Left ventricle myocardium inferior (tissue), 1 donor: ENCODE measurements at places on chromosomes 4 and X.

GRCh38 chrX:14641681-14642655 lies 112.6 kb downstream of the GLRA2 start:
- H3K27me3 ChIP-seq: no peaks in the 10 kb centered on the region
- H3K4me3 ChIP-seq: no peak overlapping the region
- DNase-seq: no peak
- no peaks in the 10 kb centered on the region for H3K36me3 ChIP-seq
- H3K4me1 ChIP-seq: no peaks in the 10 kb centered on the region
- H3K27ac ChIP-seq: no peak overlapping the region

DNA sequence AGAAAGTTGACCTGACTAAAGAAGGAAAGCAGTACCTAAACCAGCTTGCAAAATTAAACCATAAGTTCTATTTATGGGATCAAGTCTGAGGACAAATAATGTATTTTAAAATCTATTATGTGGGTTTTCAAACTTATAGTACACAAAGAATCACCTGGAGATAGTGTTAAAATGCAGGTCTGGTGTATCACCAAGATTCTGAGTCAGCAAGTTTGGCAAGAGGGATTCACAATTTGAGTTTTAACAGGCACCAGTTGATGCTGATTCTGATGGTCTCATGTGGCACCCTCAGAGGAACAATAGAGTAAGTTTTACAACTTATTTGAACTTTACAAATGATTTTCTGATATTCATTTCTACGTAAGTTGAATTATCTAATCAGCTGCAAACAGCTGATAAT lies 9.1 kb upstream of the STATH start:
- H3K36me3 ChIP-seq: no peaks in the 10 kb centered on the region
- no peak overlapping the region for H3K27ac ChIP-seq
- no peak for DNase-seq

- H3K27me3 ChIP-seq: no peaks in the 10 kb centered on the region
- no peak overlapping the region for H3K4me3 ChIP-seq
Measured at GRCh38 chr4:110119880-110120279, 78.5 kb downstream of the ELOVL6 start.

GRCh38 chrX:153642051-153642654 lies 4.8 kb upstream of the DUSP9 start:
- H3K36me3 ChIP-seq: no peaks in the 10 kb centered on the region
- no peak for DNase-seq
- H3K4me1 ChIP-seq: peaks cover 19% of the 10 kb centered on the region
- no peak overlapping the region for H3K27ac ChIP-seq
- peak overlapping the region; percentile 45 for H3K4me3 ChIP-seq

DNA sequence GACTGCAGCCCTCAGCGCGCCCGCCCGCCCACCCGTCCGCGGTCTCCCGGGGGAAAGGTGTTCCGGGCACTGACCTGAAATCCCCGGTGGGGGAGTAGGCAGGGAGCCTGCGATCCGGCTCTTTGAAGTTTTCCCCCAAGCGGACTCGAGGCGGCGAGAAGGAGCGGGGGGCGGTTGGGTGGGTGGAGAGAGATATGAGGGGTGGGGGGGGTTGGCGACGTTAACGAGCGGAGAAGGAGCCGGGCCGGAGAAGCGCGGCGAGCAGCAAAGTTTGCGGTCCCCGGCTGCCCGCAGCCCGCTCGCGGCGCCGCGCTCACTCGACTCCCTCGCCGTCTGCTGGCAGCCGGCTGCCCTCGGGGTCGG lies 636 bp downstream of the BCOR start:
- no peaks in the 10 kb centered on the region for H3K27me3 ChIP-seq
- peak overlapping the region; percentile 86 for H3K4me3 ChIP-seq
- no peaks in the 10 kb centered on the region for H3K36me3 ChIP-seq
- DNase-seq: no peak
- H3K4me1 ChIP-seq: peaks cover 25% of the 10 kb centered on the region

DNA sequence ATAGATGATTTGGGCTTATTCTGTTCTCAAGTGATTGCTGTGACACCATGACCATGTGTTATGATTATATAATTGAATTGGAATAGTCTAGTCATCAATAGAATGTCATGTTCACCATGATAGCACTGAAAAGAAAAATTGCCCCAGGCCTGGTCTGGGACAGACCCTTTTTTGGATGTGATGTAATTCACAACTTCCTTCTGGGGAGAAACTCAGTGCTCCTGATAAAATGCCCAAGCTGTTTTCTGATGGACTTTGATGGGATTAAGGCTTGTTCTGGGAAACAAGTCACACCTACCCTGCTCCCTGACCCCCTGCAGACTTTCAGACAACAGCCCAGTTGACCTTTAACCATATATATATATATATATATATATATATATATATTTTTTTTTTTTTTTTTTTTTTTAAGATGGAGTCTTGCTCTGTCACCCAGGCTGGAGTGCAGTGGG lies 65.3 kb downstream of the RHOH start:
- H3K4me3 ChIP-seq: no peak overlapping the region
- no peak for DNase-seq
- peaks cover 9% of the 10 kb centered on the region for H3K4me1 ChIP-seq
- H3K36me3 ChIP-seq: no peaks in the 10 kb centered on the region
- peaks cover 12% of the 10 kb centered on the region for H3K27me3 ChIP-seq
- no peak overlapping the region for H3K27ac ChIP-seq

DNA sequence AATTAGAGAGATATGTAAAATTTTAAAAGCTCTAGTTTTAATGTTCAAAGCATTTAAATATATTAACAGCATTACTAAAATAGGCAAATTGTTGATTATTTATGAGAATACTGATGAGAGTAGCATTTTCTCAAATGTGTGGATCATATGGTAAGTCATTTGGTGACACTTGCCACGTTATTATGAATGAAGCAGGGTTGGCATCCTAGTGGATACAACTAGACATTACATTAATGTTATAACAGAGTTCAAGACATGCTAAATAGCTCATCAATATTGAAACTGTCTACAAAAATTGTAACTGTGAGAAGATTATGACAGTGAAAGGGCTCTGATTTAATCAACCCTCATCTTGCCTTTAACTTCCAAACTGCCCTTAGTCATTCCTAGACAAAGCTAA lies 171.1 kb downstream of the PDGFC start:
- H3K27ac ChIP-seq: no peak overlapping the region
- H3K4me3 ChIP-seq: no peak overlapping the region
- DNase-seq: no peak
- H3K4me1 ChIP-seq: no peaks in the 10 kb centered on the region
- no peaks in the 10 kb centered on the region for H3K27me3 ChIP-seq

DNA sequence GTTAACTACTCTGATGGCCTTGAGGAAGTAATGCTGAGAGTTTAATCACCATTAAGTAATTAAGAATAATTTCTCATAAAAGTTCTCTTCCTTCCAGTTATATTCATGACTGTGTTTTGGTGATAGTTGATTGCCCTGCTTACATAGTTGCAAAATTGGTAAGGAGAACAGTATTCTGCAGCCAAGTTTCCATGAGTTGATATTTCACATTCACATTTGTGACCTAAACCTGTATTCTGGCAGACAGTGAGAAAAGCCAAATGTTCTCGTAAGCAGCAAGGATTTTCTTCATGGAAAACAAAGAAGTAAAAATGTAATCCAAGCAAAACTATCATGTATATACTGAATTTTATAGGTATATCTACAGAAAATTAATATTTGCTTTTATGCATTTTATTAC lies 187.8 kb upstream of the NUDT6 start:
- no peak overlapping the region for H3K4me3 ChIP-seq
- peaks cover 20% of the 10 kb centered on the region for H3K4me1 ChIP-seq
- peaks cover 8% of the 10 kb centered on the region for H3K36me3 ChIP-seq

DNA sequence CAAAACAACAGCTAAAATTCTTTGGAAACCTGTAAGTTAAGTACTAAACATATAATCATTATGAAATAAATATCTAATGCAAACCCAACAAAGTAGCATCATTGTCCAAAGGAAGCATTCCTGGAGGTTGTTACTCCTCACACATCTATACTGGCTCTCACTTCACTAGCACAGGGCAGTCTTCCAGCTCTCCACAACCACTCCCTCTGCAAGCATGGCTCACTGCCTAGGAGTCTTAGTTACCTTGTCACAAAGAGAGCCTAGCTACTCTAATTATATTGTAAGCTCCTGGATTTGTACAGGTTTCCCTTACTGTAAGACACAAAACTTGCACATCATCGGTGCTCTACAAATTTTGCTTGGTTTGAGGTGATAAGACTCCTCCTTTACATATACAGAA lies 76.1 kb downstream of the AMMECR1 start:
- H3K4me3 ChIP-seq: no peak overlapping the region
- no peak overlapping the region for H3K27ac ChIP-seq
- no peaks in the 10 kb centered on the region for H3K27me3 ChIP-seq

GRCh38 chr4:57043347-57044251 lies 64.9 kb downstream of the POLR2B start:
- H3K36me3 ChIP-seq: peaks cover 28% of the 10 kb centered on the region
- no peak for DNase-seq
- H3K4me3 ChIP-seq: peak overlapping the region; percentile 19
- peaks cover 98% of the 10 kb centered on the region for H3K4me1 ChIP-seq
- H3K27me3 ChIP-seq: no peaks in the 10 kb centered on the region
- peak overlapping the region; percentile 86 for H3K27ac ChIP-seq

DNA sequence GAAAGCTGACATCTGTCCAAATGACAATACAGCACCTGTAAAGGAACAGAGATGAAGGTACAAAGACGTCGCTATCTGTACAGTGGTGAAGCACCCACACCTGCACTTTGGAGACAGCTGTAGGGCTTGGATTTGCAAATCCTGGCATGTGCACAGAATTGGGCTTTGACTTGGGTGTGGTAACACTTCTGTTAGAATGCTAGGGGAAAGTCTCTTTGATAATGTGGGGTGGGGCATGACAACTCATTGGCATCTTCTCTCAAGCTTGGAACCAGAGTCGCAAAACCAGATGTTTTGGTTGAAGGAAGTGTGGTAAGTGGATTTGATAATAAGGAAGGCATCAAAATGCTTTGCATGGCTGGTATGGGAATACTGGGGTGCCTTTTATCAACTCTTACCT lies 55.5 kb downstream of the VCX3B start:
- no peaks in the 10 kb centered on the region for H3K4me1 ChIP-seq
- H3K27me3 ChIP-seq: no peaks in the 10 kb centered on the region
- no peak overlapping the region for H3K27ac ChIP-seq
- no peak for DNase-seq
- H3K4me3 ChIP-seq: no peak overlapping the region
- H3K36me3 ChIP-seq: no peaks in the 10 kb centered on the region

GRCh38 chrX:39618178-39618577 lies 479.6 kb downstream of the BCOR start:
- no peak overlapping the region for H3K4me3 ChIP-seq
- H3K27me3 ChIP-seq: no peaks in the 10 kb centered on the region
- no peak for DNase-seq
- no peak overlapping the region for H3K27ac ChIP-seq

DNA sequence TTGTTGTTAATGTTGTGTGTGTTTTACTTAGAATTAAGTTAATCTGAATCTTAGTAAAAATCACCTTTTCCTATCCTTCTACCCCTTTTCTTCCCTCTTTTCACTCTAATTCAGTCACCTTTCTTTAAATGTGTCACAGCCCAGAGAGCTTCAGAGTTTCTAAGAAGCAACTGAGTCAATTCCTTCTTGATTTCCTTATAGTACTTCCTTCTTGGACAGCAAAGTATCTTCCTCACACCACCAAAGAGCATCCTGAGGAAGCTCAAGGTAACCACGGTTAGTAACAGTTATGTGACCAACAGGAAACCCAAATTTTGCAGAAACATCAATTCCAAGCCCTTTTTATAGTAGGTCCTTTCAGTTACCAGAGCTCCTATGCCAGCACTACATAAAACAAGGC lies 243.2 kb upstream of the BMP3 start:
- no peaks in the 10 kb centered on the region for H3K4me1 ChIP-seq
- no peak overlapping the region for H3K27ac ChIP-seq
- H3K36me3 ChIP-seq: no peaks in the 10 kb centered on the region

GRCh38 chrX:107135965-107136307 lies 17.3 kb upstream of the RBM41 start:
- no peak overlapping the region for H3K27ac ChIP-seq
- no peak overlapping the region for H3K4me3 ChIP-seq
- H3K4me1 ChIP-seq: no peaks in the 10 kb centered on the region
- no peak for DNase-seq
- H3K27me3 ChIP-seq: no peaks in the 10 kb centered on the region

DNA sequence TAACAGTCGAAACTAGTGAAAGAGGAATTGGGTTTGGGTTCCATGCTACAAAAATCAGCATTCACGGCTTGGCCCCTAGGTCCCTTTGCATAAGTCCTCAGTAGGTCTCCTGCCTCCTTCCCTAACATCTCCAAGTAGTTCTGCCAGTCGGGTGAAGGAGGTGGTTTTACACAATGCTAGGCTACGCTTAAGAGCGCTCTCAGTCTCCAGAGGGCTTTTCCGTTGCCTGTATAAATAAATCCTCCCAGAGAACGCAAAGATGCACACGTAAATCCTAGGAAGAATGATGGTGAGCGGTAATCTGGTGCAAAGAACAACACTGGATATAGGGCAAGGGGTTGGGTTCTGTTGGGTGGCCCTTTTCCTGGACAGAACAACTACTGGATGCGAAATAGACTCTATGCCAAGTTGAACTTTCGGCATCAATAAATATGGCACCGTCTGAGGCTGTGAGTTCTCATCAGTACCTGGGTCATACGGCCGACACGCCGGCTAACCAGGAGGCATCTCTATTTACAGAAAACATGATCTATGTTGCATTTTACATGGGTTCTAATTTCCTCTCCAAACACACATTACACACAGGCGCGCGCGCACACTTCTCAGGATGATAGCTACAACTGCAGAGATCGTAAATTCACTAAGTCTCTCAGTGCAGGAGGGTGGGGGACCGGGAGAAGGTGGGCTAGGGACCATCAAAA lies 1.3 kb downstream of the CAMK2D start:
- peak overlapping the region; percentile 99 for H3K27ac ChIP-seq
- peaks cover 77% of the 10 kb centered on the region for H3K4me1 ChIP-seq
- H3K27me3 ChIP-seq: no peaks in the 10 kb centered on the region

DNA sequence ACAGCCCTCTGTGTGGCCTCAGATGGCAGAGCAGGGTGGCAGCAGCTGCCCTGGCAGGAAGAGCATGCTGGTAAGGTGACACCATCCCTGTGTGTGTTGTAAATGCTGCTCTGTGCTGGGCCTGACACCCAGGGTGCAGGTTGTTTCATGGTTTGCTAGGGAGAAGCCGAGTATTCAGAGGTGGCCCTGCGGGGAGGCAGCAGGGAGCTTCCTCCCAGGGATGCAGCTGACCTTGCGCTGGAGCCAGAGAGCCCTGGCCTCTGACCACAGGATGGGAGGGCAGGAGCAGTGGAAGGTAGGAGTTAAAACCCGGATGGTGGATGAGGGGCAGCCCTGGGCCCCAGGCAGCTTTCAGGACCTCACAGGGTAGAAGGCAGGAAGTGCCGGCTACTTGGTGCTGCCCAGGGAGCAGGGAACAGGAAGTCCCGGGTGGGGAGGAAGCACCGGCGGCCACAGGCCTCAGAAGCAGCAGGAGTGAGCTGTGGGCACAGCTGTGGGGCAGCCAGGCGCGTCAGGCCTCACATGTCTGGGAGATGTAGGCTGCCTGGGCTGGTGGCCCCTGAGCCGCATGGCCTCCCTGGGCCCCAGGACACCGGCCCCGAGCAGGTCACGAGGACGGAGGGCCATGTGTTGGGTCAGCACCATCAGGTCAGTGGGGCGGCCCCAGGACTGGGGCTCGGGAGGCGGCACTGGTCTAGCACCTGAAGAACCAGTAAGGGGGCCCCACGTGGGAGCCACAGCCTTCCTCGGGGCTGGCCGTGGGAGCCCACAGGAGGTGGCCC lies 19.1 kb downstream of the SH3BP2 start:
- no peaks in the 10 kb centered on the region for H3K27me3 ChIP-seq
- H3K36me3 ChIP-seq: no peaks in the 10 kb centered on the region
- peak; percentile 76 for DNase-seq
- H3K27ac ChIP-seq: peak overlapping the region; percentile 89
